ENCODE measurements at places on chromosomes 6 and 20.

- DNase-seq: no peak
Observed at GRCh38 chr6:49713346-49713745, at the start of gene CRISP2. Gene CRISP2, minus strand, starts transcription at chr6:49713543. Its CDS starts 4,347 bp downstream, at chr6:49709196.

GRCh38 chr6:134840086-134840867 lies 109.6 kb downstream of the ALDH8A1 start:
- no peak for DNase-seq

- DNase-seq: no peak
Observed at GRCh38 chr6:165186041-165186440, 123.4 kb downstream of the C6orf118 start.

DNA sequence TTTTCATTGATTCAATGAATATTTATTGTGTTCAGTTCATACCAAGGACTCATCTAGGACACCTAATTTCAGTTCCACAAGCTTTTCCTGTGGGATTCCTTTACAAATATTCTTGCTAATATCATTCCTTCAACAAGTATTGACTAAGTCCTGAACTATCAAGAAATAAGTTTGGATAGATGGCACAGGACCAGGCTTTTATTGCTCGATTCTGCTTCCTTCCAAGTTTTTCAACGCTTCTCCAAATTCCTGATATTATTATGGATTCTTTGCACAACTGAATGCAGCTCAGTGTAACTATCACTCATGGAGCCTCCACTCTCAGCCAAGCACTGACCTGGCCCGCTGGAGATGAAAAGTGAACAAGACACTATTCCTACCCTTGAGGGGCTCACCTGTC lies 32.7 kb upstream of the COL21A1 start:
- no peak for DNase-seq

- no peak for DNase-seq
Observed at GRCh38 chr6:28816909-28817807, 106.6 kb downstream of the TRIM27 start.

DNA sequence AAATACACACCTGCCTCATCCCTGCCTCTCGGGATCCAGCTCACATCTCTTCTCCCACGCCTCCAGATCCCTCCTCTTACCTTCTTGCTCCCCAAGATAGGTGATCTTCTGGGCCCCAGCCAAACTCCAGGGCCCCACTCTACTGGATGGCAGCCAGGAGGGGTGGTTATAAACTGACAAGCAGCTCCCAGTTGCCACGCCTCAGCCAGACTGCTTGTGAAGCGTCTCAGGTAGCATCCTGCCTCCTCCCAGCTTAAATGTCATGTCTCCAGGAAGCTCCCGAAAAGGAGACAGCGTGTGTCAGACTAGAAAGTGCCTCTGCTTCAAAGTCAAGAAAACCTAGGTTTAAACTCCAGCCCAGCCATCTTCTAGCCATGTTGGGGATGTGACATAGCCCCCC lies 114.1 kb downstream of the LRFN2 start:
- DNase-seq: no peak

Data from CD4-positive, alpha-beta T cell treated with Interleukin-12 subunit alpha and Interleukin-12 subunit beta, for 1 hour (primary cell).